CD4-positive, CD25-positive, alpha-beta regulatory T cell (primary cell): ENCODE measurements at places on chromosomes 6 and 20. TPM values are rescaled to one million over a fixed set of nuclear protein-coding genes. Genes with fewer than 3 reads are reported as not detected.
A peak's percentile ranks its signal among the peaks of the same experiment; 100 is the strongest.

GRCh38 chr20:60210779-60211617 is 252.8 kb downstream of the CDH26 start:
- no peaks in the 10 kb centered on the region for H3K4me1 ChIP-seq
- no peak overlapping the region for H3K4me3 ChIP-seq
- no peak overlapping the region for H3K27ac ChIP-seq
- peak; percentile 51 for DNase-seq
- no peaks in the 10 kb centered on the region for H3K36me3 ChIP-seq

- no peaks in the 10 kb centered on the region for H3K36me3 ChIP-seq
- DNase-seq, result no peak
- H3K27me3 ChIP-seq, result no peaks in the 10 kb centered on the region
- no peak overlapping the region for H3K4me3 ChIP-seq
- no peaks in the 10 kb centered on the region for H3K4me1 ChIP-seq
Measured at GRCh38 chr6:89311853-89312531, 3.1 kb downstream of the GABRR2 start.

The SLPI gene
- total RNA-seq, result not detected

DNA sequence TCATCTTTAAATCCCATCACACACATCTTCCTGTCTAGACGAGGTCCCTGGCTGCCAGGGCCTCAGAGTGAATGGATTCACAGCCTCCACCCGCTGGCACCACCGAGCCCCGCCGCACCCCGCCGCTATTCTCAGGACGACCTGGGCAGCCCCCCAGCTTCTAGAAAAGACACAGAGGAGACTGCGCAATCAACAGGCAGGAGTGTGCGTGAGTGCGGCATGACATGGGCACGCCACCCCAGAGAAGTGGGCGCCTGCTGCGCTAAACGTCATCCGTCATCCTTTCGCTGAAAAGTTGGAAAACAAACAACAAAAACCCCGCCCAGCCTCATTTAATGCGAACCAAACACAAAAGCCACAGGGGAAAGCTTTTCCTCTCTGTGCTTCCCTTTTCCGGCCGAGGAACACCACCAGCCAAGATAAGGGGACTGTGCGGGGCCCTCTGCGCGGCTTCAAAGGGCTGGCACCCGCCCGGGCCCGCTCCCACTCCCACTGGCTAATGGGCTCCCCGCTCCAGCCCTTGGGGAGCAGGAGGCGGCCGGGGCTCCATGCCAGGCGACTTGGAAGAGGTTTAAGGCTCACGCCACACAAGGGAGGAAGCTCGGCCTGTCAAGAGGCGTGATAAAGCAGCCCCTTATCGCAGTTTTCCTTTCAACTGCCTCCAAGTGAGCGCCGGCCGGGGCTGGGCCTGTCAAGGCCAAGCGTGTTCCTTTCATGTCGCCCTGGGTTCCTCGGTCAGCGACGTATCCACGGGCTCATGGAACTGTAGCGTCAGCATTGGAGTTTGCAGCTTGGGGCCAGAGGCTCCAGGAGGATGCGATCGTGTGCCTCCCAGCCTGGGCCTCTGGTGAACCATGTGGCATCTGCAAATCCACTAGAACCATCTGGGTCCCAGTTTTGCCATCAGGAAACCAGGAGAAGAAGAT is 50.1 kb downstream of the NFATC2 start:
- DNase-seq, result no peak
- peaks cover 28% of the 10 kb centered on the region for H3K36me3 ChIP-seq
- H3K27me3 ChIP-seq, result no peaks in the 10 kb centered on the region
- H3K4me3 ChIP-seq, result no peak overlapping the region
- H3K27ac ChIP-seq, result no peak overlapping the region
- peaks cover 51% of the 10 kb centered on the region for H3K4me1 ChIP-seq

DNA sequence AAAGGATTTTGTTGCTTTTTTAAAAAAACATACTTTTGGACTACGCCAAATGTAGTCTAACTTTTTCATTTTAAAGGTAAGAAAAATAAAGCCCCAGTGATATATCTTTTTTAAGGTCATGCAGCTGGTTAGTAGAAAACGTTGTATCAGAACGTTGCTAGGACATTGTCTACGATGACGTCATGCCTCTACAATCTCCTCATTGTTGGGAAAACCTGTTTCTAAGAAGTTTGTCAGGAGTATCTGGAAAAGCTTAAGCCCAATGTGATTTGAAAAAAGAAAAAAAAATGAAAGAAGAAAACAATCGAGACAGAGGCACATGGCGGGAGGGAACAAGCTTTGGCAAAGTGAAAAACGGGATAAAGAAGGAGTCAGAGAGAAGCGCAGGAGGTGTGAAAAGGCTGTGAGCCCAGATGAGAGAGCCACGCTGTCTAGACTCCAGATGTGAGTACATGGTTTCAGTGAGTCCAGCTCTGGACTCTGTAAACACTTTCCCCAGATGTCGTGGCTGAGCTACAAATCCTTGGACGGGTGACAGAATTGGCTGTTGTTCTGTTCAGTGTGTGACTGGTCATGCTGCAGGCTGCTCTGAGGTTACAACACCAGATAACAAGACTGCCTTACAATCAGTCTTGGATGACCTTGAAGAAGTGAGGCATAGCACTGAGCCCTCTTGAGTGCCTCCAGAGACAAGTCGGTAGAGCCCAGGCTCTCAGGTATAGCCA is 656.7 kb upstream of the ID4 start:
- no peaks in the 10 kb centered on the region for H3K36me3 ChIP-seq
- no peaks in the 10 kb centered on the region for H3K4me1 ChIP-seq
- H3K4me3 ChIP-seq, result no peak overlapping the region
- H3K27ac ChIP-seq, result no peak overlapping the region
- no peak for DNase-seq

- DNase-seq, result no peak
- H3K4me3 ChIP-seq, result no peak overlapping the region
- H3K27ac ChIP-seq, result no peak overlapping the region
- H3K4me1 ChIP-seq, result no peaks in the 10 kb centered on the region
- no peaks in the 10 kb centered on the region for H3K36me3 ChIP-seq
Measured at GRCh38 chr6:29590218-29590808, 5.4 kb downstream of the OR2H2 start.

- no peaks in the 10 kb centered on the region for H3K27me3 ChIP-seq
- H3K4me1 ChIP-seq, result no peaks in the 10 kb centered on the region
- DNase-seq, result no peak
- H3K4me3 ChIP-seq, result no peak overlapping the region
Measured at GRCh38 chr6:13362412-13362811, 34.1 kb upstream of the TBC1D7 start.
